Smooth muscle cell of bladder (primary cell): ENCODE measurements at places on chromosomes 1 and 21. TPM values are rescaled to one million over a fixed set of nuclear protein-coding genes. Genes with fewer than 3 reads are reported as not detected.

TRMT1L gene
- total RNA-seq = 21.0 and 21.9 TPM in 2 replicates

AMY2A gene
- total RNA-seq = not detected in 2 replicates

CNN3 gene
- total RNA-seq = 409 and 568 TPM in 2 replicates

GBP3 gene
- total RNA-seq = 23.7 and 31.0 TPM in 2 replicates

F5 gene
- total RNA-seq = under 0.01 TPM in 1 of 2 replicates, not detected in the other

PDZK1 gene
- 0.28 and 0.46 TPM in 2 replicates for total RNA-seq

ZNF683 gene
- not detected in 2 replicates for total RNA-seq

DCST1 gene
- not detected in 2 replicates for total RNA-seq

C1orf87 gene
- under 0.01 TPM in 1 of 2 replicates, not detected in the other for total RNA-seq

SYT14 gene
- total RNA-seq = 0.65 and 1.8 TPM in 2 replicates

BSND gene
- not detected in 2 replicates for total RNA-seq

ATP6V1G3 gene
- total RNA-seq = not detected in 2 replicates

RPAP2 gene
- total RNA-seq = 5.1 and 10.2 TPM in 2 replicates

TFAP2E gene
- total RNA-seq = under 0.01 and 0.18 TPM in 2 replicates

FBXO2 gene
- total RNA-seq = 1.7 and 2.8 TPM in 2 replicates

SERPINC1 gene
- not detected in 2 replicates for total RNA-seq

C1orf74 gene
- 2.0 and 2.3 TPM in 2 replicates for total RNA-seq
